ENCODE measurements at places on chromosomes 3 and 15.

- DNase-seq, result peak; percentile 60
Measured at GRCh38 chr3:157239082-157239704, 79.2 kb upstream of the CCNL1 start.

- DNase-seq, result no peak
Measured at GRCh38 chr15:53843166-53843565, 83.7 kb upstream of the WDR72 start.

- DNase-seq, result no peak
Measured at GRCh38 chr3:134803051-134803505, 8.0 kb downstream of the EPHB1 start.

- DNase-seq, result no peak
Measured at GRCh38 chr3:176867681-176868663, 329.3 kb downstream of the TBL1XR1 start.

DNA sequence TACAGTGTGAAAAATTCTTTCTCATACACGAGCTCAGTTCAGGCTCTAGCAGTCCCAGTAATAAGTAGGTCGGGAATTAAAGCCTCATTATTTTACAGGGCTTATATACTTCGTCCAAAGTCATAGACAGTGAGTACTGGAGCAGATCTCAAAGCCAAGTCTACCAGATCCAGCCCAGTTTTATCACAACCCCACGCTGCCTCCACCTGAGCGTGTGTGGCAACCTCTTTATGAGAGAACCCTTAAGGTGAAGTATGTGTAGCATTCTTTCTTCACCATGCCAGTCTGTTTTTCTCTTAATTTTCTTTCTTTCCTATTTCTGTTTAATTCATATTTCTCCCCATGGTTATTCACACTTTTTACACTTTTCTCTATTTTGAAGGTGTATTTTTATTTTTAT is 574.6 kb upstream of the ARPP21 start:
- no peak for DNase-seq
